ENCODE measurements at places on chromosomes 5 and 9. TPM values are rescaled to one million over a fixed set of nuclear protein-coding genes. Genes with fewer than 3 reads are reported as not detected.

Gene MARCOL
- not detected for total RNA-seq

Gene DMRT2
- 0.35 TPM for total RNA-seq

Gene SLC6A3
- not detected for total RNA-seq

Gene MED27
- total RNA-seq = 50.0 TPM

Gene SLC36A3
- not detected for total RNA-seq

Gene GRM6
- total RNA-seq = not detected

Gene ARRDC3
- 21.5 TPM for total RNA-seq
